ENCODE measurements at places on chromosomes 11 and 22. TPM values are rescaled to one million over a fixed set of nuclear protein-coding genes. Genes with fewer than 3 reads are reported as not detected.

UBQLN3 gene
- 0.12 TPM for total RNA-seq

MFRP gene
- total RNA-seq, result not detected

CSNK2A3 gene
- 0.53 TPM for total RNA-seq

MPZL3 gene
- 20.4 TPM for total RNA-seq

BTBD18 gene
- not detected for total RNA-seq

All from activated CD8-positive, alpha-beta memory T cell treated with anti-CD3 and anti-CD28 coated beads, Interleukin-2, amount 10 ng/mL, durations not matched to agents 7 days and 5 days (primary cell).